ENCODE measurements at places on chromosomes 16 and 17.

DNA sequence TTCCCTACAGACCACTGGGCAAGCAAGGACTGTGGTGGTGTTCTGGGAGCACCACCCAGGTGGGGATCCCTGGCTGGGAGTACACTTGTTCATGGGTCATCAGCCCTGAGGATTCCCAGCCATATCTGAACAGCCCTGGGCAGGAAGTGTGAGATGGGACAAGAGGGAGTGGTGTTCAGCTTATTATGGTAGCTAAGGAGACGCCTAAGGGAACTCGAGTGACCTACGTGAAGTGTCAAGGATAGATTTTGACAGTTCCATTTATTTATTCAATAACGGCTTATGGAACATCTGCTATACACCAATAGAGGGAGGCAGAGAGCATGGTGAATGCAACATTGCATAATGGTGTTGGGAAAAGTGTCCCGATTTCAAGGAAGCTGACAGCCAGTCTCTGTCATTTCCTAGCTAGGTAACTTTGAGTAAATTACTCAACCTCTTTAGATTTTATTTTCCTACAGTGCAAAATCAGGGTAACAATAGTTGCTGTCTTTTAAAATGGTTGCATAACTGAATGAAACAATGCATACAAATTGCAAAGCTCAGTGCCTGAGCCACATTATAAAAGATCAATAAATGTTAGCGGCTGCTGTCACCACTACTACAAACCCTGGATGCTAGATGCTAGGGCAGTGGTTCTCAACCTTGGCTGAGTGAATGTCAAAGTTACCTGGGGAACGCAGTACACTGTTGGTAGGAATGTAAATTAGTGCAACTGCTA, 534.1 kb downstream of the GRIN2A start:
- peak; percentile 3 for DNase-seq

DNA sequence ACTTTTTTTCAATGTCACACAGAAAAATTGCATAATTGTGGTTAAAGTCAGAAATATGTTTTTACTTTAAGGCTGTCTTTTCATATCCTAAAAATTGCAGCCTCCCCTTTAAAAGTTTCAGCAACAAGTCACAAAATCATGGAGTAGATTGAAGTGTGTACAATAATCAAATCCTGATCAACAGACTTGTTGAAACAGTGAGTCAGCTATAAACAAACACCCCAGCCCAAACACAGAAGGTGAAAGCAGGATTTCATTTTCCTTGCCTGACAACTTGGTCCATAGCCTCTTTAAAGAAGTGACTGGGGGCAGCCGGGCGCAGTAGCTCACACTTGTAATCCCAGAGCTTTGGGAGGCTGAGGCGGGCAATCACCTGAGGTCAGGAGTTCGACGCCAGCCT, 59.9 kb downstream of the WNT3 start:
- no peak for DNase-seq

GRCh38 chr17:28204751-28205150, 114.2 kb upstream of the TMEM97 start:
- DNase-seq: no peak

- no peak for DNase-seq
These were observed 11.9 kb upstream of the CYTH1 start for GRCh38 chr17:78793968-78794367.

DNA sequence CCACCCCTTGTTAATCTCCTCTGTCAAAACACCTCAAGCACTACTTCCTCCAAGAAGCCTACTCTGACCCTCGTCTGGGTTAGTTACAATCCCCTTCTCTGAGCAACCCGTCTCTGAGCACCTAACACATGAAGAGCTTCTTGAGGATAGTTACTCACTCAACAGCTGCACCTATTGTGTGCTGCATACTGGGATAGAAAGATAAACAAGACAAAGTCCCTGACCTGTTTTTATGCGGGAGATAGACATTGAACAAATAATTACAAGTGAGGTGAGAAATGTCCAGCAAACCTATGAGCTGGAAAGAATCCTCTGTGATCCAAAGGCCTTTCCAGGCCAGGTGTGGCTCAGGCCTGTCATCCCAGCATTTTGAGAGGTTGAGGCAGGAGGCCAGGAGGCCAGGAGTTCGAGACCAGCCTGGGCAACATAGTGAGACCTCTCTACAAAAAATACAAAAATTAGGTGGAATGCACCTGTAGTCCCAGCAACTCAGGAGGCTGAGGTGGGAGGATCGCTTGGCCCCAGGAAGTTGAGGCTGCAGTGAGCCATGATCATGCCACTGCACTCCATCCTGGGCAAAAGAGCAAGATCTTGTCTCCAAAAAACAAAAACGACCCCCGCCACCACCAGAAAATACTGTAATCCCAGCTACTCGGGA, 5.5 kb upstream of the ZNF771 start:
- DNase-seq: no peak

DNA sequence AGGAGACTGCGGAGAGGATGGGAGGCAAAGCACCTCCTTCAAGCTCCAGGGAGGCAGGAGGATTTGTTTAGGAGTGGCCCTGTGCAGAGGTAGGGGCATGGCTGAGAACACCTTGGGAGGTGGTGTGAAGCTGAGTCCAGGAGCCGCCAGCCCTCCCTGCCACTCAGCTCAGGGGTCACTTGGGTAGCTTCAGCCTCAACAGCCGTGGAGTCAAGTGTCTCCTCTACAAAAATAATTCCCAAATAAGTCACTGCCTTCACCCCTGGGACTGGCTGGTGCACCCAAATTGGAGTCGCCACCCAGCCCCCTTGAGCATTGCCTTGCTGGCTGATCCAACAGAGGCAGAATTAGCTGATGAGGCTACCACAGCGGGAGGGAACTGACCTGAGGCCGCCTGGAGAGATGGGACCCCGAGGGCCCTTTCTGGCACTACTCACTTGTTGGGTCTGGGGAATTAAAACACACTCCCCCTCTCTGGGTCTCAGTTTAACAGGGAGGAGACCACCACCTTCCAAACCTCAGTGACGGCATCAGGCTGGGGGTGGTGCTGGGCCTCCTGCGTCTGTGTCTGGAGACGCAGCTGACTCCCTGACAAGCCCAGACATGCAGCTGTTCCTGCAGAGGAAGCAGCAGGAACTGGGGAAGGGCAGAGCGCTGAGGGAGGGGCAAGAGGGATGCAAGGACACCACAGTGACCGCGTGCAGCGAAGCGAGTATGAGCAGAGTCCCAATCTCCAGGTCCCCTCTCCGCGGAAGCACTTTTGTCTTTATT, 87.9 kb upstream of the TOB1 start:
- peak; percentile 24 for DNase-seq

All from midbrain (tissue), 1 donor.